ENCODE measurements at places on chromosomes 1 and 21.
A peak's percentile ranks its signal among the peaks of the same experiment; 100 is the strongest.

GRCh38 chr1:196690582-196690981 lies 38.7 kb downstream of the CFH start:
- DNase-seq: no peak

DNA sequence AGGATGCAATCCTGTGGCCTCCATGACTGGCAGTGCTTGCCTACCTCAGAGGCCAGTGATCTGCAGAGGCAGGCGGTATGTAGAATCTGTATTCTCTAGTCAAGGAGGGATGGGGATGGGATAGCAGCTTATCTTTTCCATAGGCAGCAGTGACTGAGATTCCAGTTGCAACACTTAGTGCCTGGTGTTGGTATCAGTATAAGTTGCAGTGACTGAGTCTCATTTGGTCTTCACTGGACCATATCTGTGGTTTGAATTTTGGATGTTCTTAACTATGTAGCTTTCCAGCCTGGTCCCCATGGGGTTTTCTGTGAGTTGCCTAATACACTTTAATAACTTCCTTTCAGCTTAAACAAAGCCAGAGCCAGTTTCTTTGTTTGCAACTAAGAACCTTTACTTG lies 16.5 kb downstream of the DYRK1A start:
- DNase-seq: no peak

GRCh38 chr1:78358165-78358564 lies 132.6 kb upstream of the PTGFR start:
- DNase-seq: no peak

GRCh38 chr1:18571275-18571674 lies 59.4 kb upstream of the PAX7 start:
- no peak for DNase-seq

- DNase-seq: no peak
Measured at GRCh38 chr1:5728663-5729355, 263.4 kb downstream of the NPHP4 start.

- no peak for DNase-seq
Measured at GRCh38 chr1:51270751-51271150, 34.7 kb downstream of the RNF11 start.

DNA sequence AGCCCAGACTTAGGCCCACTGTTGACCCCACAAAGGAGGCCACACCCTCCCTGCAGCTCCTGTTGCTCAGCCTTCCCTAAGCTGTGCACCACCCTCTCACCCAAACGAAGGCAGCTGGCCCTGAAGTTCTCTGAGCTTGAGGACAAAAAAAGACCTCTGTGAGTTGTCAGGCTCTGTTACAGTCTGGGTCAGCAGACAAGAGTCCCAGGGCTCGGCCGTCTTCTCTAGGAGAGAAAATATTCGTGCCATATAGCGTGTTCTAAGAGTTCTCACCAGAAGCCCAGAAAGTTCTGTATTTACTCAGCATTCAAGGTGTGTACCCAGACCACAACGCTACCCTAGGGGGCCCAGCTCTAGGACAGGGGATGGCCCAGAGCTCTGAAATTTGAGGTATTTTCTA lies 25.5 kb upstream of the LYST start:
- no peak for DNase-seq

GRCh38 chr1:1373815-1374588 lies 1.0 kb downstream of the AURKAIP1 start:
- no peak for DNase-seq

DNA sequence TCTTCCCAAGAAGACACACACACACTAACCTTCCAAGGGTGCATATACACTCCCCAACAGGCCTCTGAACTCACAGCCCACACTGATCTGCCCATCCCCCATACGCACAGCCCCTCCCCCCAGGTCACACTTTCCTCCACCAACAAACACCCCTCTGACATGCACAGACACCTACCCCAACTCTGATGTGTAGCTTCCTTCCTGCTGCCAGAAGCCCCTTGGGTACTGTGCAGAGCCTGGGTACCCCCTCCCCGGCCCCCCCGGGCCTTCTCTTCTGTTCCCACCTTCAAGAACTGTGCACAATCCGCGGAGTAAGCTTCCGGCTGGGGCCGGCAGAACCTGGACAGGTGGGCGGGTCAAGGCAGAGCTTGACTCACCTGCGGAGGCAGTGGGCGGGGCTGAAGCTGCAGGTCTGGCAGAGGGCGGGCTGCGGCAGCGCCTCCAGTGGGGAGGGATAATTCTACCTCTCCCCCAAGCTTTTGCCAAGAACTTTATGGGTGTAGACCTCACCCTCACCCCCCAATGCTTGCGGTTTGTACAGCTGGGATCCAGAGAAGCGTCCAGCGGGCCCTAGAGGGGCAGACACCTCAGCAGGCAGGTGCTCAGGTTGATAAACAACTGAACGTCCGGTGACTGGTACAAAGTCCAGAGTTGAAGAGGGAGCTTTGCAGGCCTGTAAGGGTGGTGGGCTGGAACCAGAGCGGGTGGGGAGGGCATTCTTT lies at the start of gene C1orf210:
TSS of gene C1orf210 (minus strand) at position 313 of the 722 bp plus-strand sequence. CDS start 2,311 bp downstream, outside the sequence.
- DNase-seq: no peak

- DNase-seq: no peak
Measured at GRCh38 chr1:177799746-177800145, 170.1 kb downstream of the SEC16B start.

- DNase-seq: no peak
Measured at GRCh38 chr1:225498549-225499136, 70.8 kb upstream of the LBR start.

DNA sequence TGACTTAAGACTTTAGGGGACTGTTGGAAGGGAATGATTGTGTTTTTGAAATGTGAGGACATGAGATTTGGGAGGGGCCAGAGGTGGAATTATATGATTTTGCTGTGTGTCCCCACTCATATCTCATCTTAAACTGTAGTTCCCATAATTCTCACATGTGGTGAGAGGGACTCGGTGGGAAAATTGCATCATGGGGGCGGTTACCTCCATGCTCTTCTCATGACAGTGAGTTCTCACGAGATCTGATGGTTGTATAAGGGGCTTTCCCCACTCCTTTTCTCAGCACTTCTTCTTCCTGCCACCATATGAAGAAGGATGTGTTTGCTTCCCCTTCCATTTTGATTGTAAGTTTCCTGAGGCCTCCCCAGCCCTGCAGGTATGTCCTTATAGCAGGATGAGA lies 35.0 kb upstream of the SCAF4 start:
- DNase-seq: no peak

DNA sequence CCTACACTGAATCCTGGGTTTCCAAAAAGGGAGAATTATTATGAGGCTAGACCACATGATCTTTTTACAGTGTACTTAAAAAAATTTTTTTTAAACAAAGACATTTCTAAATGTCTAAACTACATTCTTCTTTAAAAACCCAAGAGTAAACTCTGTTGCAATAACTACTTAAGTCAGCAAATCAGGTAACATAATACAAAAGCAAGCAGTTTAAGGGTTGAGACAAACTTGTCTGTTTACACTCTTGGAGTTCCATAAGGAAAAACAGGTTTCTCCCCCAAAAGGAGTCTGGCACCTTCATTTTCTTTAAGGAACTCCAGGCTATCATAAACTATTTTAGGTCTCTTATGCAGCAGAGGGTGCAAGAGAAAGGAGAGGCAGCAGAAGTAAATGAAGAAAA lies 12.5 kb upstream of the ANKRD45 start:
- no peak for DNase-seq

DNA sequence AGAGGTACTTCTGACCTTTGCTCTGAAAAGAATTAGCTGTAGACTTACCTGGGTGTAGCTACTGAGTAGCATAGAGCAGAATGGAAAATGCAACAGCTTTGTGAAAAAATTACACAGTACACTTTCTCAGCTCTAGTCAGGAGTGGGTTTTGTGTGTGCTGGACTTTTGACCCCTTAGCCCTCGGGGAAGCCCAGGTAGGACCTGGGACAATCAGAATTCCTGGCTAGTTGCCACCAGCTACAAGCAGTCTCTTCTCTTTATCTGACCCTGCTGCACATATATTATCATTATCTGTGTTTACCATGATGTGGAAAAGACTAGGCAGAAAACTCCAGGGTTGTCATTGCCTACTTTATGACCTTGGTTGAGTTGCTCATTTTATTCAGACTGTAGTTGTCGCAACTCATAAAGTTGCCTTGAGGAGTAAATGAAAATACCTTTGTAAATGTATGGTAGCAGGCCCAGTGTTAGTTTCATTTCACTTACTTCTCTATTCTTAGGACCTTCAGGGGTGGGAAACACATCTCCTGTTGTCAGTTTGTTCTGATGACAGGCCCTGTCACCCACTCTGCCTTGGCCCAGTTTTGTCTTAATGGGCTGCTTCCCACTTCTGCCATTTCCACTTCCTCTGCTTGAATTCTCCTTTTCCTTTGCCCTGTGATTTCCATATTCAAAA lies 5.4 kb downstream of the NEK7 start:
- peak; percentile 21 for DNase-seq

DNA sequence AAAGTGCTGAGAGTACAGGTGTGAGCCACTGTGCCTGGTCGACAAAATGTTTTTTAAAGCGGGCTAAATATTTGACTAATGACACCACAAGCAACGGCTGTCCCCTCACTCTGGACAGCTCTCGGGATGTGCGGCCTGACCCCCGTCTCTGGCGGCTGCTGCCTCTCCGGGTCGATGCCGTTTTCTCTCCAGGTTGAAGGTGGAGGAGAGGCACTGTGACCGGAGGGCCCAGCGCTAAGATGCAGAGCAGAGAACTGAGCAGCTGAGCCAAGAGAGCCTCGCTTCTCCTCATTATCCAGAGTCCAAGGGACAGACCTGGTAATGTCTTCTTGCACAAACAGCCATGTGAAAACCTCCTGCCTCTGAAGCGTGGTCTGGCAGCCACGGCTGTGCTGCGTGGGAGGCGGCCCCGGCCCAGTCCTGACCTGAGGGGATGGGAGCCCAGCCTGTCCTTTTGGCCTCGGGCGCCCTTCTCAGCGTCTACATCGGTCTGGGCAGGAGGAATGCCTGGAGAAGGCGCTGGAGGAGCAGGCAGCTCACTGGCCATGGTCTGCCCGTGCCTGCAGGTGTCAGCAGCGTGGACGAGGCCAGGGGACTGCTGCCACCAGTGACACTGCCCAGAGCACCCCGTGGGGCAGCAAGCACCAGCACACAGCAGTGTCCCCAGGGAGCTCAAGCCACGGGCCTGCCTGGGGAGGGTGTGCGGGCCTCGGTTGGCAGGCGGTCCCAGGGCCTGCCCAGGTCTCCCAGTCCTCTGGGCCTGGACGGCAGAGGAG lies 10.3 kb downstream of the MORN1 start:
- DNase-seq: no peak

- no peak for DNase-seq
Measured at GRCh38 chr1:75132812-75133619, 1.2 kb upstream of the LHX8 start.

DNA sequence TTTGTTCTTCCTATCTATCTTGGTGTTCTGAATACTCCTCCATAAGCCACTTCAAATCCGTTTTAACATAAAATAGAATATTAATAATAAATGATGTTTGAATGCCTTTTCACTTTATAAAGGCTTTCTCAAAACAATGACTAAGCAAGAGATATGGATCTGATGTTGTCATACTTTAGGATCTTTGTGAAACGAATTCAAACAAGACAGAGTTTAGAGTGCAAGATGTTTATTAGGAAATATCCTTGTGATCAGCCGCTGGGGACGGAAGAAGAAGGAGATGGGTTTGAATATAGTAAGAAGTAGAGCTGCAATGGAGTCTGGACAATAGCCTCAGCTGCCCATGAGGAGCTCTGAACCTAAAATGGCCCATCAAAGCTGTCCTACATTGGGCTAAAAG lies 351.8 kb downstream of the NEGR1 start:
- DNase-seq: no peak

- no peak for DNase-seq
Measured at GRCh38 chr1:194644528-194644927, 1458.1 kb upstream of the B3GALT2 start.

GRCh38 chr1:226786550-226786949 lies 47.5 kb upstream of the ITPKB start:
- DNase-seq: no peak

- DNase-seq: peak; percentile 64
Measured at GRCh38 chr1:27366411-27367159, at the start of gene MAP3K6. TSS of gene MAP3K6 (minus strand) at chr1:27366961. CDS start at chr1:27366597, 364 bp downstream.

DNA sequence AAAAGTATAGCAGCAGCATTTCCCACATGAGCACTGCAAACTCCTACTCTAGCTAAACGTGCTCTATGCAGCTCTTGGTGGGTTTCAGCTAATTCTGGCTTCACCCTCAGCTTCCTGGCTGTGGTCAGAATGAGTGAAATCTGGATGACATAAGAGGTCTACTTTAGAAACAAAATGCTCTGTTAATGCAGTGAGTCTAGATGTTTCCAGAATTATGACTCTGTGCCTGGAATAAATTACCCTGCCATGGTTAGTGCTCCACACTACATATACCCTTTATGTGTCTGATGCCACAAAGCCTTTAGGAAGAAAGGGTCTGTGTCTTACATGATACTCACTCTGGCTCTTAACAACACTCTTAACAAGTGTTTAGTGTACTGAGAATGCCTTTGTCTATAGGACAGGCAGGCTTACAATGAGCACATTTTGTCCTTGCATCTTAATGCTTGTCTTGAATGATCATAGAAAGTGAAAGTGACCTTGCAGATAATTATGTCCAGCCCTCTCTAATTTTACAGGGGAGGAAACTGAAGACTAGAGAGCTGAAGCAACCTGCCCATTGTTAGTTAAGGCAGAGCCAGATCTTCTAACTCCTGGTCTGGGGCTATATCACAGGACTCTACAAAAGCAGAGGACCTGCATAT lies 9.2 kb downstream of the S100A10 start:
- DNase-seq: no peak

- DNase-seq: no peak
Measured at GRCh38 chr21:45330075-45330781, 42.5 kb upstream of the POFUT2 start.

GRCh38 chr21:31795992-31796391 lies 64.1 kb upstream of the SCAF4 start:
- DNase-seq: no peak

DNA sequence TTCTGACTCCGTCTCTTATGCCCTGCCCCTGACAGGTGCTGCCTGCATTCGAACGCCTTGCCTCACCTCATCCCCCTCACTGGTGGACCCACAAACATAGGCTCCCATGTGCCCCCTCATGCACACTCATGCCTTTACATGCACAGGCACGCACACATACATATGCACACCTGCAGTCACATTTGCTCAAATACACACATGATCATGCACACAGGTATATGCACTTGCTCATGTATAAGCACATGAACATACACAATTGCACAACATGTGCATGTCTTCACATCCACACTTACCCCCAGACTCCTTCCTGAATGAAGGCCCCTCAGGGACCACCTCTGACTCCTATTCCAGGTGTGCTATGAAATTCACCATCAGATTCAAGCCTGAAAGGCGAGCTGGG lies 506.9 kb downstream of the PTPRU start:
- no peak for DNase-seq

GRCh38 chr1:25616987-25617624 lies 515 bp downstream of the MAN1C1 start:
- no peak for DNase-seq

- no peak for DNase-seq
Measured at GRCh38 chr1:97119260-97120158, 397.9 kb downstream of the PTBP2 start.

GRCh38 chr1:14773396-14774025 lies 175.0 kb downstream of the KAZN start:
- DNase-seq: no peak

Measured in Ammon's horn (tissue), 1 donor.